Stimulated activated CD4-positive, alpha-beta T cell treated with anti-CD3 and anti-CD28 coated beads, Interleukin-15, amount 100 ng/mL, for 48 hours (primary cell): ENCODE measurements at places on chromosomes 1 and 21.

DNA sequence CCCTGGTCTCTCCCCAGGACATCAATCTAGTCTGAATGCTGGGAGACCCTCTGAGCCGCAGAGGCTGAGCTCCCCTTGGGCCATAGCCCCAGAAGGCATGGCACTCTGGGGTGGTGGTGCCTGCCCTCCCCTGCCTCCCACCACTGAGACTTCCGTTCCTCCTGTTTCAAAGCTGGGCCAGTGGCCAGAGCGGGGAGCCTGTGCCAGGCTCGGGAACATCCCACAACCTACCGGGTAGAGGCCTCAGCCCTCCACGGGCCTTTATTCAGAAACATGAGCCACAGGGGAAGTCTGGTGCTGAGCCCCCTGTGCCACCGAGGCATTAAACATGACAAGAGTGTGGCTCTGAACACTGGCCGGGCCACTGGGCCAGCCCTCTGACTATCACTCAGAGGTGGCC is 8.1 kb downstream of the CCDC24 start:
- DNase-seq: no peak

- peak; percentile 88 for DNase-seq
These were observed at the start of gene BTG2 for GRCh38 chr1:203304919-203305808. Gene BTG2, plus strand, starts transcription at chr1:203305519. Its CDS starts 88 bp downstream, at chr1:203305607.

DNA sequence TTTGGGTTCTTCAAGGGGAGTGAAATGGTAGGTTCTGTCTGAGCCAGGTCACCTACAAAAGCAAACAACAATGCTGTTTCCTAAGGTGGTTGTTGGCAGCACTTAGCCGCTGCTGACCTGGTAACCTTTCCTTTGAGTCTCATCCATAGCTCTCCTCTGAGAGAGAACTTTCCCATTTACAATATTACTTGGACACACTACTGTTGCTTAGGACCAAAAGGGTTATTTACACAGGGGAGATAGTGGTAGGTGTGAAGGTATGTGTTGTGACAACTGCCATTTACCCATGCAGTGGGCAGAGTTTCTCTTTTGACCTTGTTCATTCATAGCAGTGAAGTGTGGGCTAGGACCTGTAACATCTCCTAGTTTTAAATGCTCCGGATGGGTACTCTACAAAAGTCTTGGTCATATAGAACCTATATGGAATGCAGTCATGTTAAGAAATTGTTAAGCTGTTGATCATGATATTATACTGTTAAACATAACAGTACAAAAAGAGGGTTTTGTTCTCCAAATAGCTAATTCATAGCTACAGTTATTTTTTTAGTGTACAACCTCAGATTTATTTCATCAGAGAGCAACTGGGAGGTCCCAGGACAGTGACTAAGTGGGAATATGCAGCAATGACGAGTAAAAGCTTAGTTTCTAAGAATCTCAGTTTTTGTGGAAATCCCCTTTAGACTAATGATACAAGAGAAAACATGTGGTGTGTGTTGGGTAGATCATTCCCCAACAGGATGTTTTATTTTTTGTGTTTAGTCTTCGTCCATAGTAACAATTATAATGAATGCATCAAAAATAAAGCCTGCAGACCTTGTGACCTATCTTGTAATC is 219.7 kb downstream of the NFIA start:
- DNase-seq: no peak

DNA sequence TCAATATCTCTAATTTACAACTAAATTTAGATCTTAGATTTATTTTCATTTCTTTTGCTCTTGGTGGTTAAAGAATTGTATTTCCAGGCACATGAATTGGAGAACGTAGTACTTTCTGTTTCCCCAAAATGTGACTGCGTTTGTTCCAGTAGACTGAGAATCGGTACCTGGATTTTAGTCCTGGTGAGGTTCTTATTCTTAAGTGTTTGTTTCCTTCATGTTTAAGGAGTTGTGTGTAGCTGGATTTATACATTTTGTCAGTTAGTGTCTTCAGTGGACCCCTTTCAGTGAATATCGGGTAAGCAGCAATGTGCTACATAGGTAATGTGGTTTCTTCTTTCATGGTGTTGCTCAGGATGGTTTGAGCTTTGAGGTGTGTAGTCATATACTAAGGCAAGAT is 6.8 kb downstream of the MIER1 start:
- DNase-seq: no peak

DNA sequence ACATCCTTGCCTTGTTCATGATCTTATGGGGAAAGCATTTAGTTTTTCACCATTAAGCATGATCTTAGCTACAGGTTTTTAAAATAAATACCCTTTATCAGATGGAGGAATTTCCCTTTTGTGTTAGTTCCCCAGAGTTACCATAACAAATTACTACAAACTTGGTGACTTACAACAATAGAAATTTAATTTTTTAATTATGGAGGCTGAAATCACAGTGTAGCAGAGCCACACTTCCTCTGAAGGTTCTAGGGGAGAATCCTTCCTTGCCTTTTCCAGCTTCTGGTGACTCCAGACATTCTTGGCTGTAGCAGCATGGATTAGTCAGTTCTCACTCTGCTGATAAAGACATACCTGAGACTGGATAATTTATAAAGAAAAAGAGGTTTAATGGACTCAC is 18.5 kb downstream of the MIGA1 start:
- no peak for DNase-seq

- no peak for DNase-seq
These were observed 196.3 kb upstream of the CHRM3 start for GRCh38 chr1:239189998-239190512.
